ENCODE measurements at places on chromosomes 4 and X.

GRCh38 chr4:177728361-177729152 lies 286.3 kb upstream of the AGA start:
- H3K36me3 ChIP-seq: no peaks in the 10 kb centered on the region
- no peak overlapping the region for H3K27ac ChIP-seq
- H3K4me1 ChIP-seq: no peaks in the 10 kb centered on the region
- no peak overlapping the region for H3K4me3 ChIP-seq
- DNase-seq: no peak

DNA sequence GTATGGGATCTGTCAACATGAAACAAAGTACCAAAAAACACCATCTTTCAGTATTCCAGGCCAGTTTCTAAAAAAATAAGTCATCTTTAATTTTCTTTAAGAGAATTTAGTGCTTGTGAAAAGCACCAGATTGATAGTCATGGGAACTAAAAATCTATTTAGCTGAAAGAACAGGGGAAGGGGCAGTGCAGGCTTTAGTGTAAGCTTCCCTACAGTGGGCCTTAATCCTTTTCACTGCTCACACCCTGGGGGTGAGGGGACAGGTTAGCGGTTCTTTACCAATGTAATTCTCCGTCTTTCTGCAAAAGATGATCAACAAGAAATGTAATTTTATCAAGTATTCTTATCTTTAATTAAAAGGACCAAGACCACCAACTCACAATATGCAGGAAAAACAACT lies 47.1 kb downstream of the CHIC2 start:
- H3K36me3 ChIP-seq: no peaks in the 10 kb centered on the region
- DNase-seq: no peak
- no peak overlapping the region for H3K27ac ChIP-seq
- H3K4me1 ChIP-seq: peaks cover 24% of the 10 kb centered on the region
- H3K27me3 ChIP-seq: peaks cover 55% of the 10 kb centered on the region

DNA sequence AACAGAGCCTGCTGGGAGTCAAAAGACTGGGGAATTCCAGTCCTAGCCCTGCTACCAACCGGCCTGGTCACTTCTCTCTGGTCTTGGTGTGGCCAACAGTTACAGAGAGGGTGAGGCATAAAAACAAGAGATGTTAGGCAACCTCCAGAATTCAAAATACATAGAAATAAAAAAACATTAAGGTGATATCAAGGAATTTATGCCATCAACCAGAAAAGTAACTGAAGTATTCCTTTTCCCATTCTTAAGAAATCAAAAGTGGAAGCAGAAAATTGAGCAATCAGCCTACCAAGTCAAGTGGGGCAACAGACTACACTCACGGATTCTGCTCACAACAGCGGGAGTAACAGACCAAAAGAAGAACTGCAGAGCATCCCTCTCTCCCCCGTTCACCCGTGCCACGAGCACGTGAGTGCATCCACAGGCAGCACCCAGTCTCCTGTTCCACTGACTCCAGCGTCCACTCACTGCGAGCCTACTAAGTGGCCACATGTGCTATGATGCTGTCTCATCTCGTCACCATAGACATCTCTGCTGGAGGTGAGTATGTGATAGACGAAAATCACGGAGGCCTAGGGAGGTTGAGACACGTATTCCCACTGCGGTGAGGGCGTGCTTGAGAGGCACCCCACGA lies 29.3 kb downstream of the AFAP1 start:
- DNase-seq: no peak
- peak overlapping the region; percentile 93 for H3K27ac ChIP-seq
- peak overlapping the region; percentile 10 for H3K4me3 ChIP-seq
- peaks cover 54% of the 10 kb centered on the region for H3K4me1 ChIP-seq

GRCh38 chrX:3345281-3346191 lies 916 bp downstream of the MXRA5 start:
- peaks cover 5% of the 10 kb centered on the region for H3K36me3 ChIP-seq
- peaks cover 84% of the 10 kb centered on the region for H3K27me3 ChIP-seq
- peak overlapping the region; percentile 86 for H3K4me3 ChIP-seq
- H3K27ac ChIP-seq: no peak overlapping the region
- peak; percentile 24 for DNase-seq

- no peaks in the 10 kb centered on the region for H3K27me3 ChIP-seq
- peaks cover 2% of the 10 kb centered on the region for H3K36me3 ChIP-seq
- H3K27ac ChIP-seq: no peak overlapping the region
- H3K4me1 ChIP-seq: peaks cover 16% of the 10 kb centered on the region
- H3K4me3 ChIP-seq: peak overlapping the region; percentile 13
Measured at GRCh38 chrX:40031911-40032310, 65.8 kb downstream of the BCOR start.
